ENCODE measurements at places on chromosomes 4 and X.

GRCh38 chr4:17060230-17060629 is 161.8 kb upstream of the LDB2 start:
- DNase-seq: no peak

- no peak for DNase-seq
Measured at GRCh38 chr4:20754036-20754435, 53.8 kb downstream of the PACRGL start.

GRCh38 chr4:118396881-118397622 is 44.2 kb upstream of the PRSS12 start:
- no peak for DNase-seq

DNA sequence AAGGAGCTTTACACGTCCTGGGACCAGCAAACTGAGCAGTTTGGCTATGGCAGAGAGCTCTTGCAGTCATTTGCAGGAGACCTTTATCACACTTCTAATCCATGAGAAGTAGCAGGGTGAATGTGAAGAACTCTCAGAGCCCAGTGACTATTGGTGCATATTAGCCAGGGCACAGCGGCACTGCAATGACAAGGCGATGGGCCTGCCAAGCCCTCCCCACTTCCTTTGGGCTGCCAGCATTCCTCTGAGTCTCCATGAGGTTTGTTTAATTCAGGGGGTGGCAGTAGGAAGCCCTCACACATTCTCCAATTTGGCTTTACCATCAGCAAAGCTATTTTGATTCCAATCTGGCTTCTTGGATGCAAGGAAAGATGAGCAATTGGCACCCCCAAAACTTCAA is 79.2 kb upstream of the TSPAN7 start:
- DNase-seq: no peak

GRCh38 chr4:183860119-183860518 is 45.0 kb upstream of the STOX2 start:
- DNase-seq: no peak

GRCh38 chr4:142474398-142475087 is 371.6 kb downstream of the INPP4B start:
- no peak for DNase-seq

DNA sequence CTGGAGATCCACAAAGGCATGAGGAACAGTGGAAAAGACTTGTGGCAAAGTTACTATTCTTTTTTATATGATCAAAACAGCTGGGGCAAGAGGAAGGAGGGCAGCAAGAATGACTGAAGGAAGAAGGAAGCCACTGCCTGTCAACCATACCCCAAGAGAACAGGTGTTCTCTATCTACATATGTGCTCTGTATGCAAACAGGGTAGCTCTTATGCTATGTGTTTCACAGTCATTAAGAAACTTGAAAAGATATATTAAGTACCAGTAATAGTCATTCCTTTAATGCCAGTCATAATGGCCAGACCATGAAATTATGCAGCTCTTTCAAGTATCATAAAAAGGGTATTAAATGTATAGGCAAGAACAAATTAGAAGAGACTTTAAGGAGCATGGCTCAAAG is 363.9 kb downstream of the KLHL13 start:
- DNase-seq: no peak

- DNase-seq: no peak
Measured at GRCh38 chrX:153410373-153410772, 899 bp upstream of the ZFP92 start.

DNA sequence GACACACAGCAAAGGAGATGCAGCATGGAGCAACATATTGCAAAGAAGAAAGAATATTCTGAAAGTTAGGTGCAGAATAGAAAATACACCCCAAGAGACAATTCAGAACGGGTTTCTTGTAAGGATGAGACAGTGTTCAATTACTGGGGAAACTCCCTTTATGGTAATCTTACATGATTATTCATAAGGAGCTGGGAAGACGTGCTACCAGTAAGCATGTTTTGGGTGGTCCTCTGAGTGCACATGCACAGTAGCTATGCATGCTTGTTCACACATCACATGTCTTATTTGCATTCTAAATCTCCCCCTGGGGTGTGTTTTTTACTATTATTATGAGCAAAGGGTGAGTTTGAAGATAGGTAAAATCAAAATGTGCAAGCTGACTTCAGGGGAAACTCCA is 1448.8 kb downstream of the TECRL start:
- DNase-seq: no peak

DNA sequence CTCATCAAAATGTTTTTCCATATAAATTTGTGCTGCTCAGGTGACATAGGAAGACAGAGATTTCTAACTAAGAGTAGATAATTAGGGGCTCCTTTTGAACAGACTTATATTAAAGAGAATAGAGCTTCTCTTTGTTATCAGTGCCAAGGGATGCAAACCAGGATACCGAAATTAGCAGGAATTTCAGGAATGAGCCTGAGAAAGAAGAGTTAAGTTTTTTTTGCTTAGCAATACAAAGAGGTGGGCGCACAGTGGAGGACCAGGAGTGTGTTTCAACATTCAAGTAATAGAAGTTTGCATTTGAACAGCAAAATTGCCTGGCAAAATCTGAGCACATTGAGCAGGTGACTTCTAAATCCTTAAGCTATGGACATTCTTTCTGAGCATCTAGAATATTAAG is 541.3 kb downstream of the GBA3 start:
- no peak for DNase-seq

- DNase-seq: no peak
Measured at GRCh38 chr4:141853091-141853764, 216.8 kb downstream of the IL15 start.

- DNase-seq: no peak
Measured at GRCh38 chr4:108690738-108691137, 40.3 kb downstream of the OSTC start.

DNA sequence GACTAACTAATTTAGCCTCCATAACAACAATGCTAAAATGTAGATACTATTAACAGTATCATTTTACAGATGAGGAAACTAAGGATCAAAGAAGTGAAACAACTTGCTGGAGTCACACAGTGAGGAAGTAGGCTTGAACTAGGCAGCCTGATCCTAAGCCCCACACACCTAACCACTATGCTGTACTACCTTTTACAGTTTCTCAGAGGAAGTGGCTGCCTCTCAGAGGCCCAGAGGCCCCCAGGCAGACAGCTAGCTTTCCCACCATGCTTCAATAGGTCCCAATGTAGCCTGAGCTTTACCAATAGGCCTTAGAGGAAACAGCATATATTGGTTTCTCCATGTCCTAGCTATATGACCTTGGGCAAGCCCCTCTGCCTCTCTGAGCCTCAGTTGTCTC is 69.4 kb upstream of the PJA1 start:
- DNase-seq: no peak

DNA sequence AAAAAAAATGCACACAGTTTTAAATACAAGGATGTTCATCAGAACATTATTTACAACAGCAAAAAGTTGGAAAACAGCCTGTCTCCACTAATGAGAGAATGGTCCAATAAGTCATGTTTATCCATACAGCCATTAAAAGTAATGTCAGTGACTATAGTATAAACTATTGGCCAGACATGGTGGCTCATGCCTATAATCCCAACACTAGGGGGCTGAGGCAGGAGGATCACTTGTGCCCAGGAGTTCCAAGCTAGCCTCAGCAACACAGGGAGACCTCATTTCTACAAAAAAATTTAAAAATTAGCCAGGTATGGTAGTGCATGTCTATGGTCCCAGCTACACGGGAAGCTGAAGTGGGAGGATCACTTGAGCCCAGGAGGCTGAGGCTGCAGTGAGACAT is 48.1 kb upstream of the IL13RA1 start:
- no peak for DNase-seq

GRCh38 chr4:83282049-83282535 is 2.5 kb downstream of the COQ2 start:
- peak; percentile 76 for DNase-seq

- DNase-seq: no peak
Measured at GRCh38 chrX:149515954-149516602, 11.0 kb upstream of the IDS start.

GRCh38 chr4:17665346-17665745 is 50.9 kb downstream of the MED28 start:
- no peak for DNase-seq

- DNase-seq: no peak
Measured at GRCh38 chr4:87805971-87806370, 6.6 kb downstream of the IBSP start.

Data from activated CD4-positive, alpha-beta T cell treated with anti-CD3 and anti-CD28 coated beads, Interleukin-2, Interleukin-4, amounts not matched to agents 100 ng/mL and 50 ng/mL, durations not matched to agents 16 hours and 8 hours (primary cell).